ENCODE measurements at places on chromosomes 4 and X.

DNA sequence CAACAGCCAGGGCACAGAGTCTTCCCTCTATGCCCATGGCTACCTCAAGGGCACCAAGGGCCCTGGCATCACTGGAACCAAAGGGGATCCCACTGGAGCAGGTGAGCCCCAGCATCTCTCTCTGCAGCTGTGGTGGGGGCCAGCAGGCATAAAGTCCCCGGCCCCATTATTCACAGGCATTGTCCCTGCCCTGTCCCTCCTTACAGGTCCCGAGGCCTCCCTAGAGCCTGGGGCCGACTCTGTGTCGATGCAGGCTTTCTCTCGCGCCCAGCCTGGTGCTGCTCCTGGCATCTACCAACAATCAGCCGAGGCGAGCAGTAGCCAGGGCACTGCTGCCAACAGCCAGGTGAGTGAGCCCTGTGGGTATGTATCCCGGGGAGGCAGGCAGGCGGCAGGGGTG is 12.3 kb upstream of the UBA1 start:
- DNase-seq: no peak

DNA sequence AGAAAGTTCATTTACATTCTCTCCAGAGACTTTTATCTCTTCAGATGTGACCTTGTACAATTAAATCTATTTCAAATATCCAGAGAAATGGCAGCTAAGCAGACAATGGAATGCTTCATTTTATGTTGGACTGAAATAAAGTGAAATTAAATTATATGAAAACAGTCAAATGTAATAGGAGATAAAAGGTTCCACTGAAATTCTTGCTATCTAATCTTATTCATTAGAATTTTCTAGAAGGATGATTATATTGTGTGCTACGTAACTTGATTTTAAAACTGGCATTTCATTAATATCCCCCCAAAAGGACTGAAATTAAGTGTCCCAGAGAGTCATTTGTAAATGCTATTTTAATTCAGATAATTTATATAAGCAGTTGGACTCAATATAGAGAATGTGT is 646.9 kb upstream of the GALNT7 start:
- DNase-seq: no peak

- DNase-seq: no peak
Measured at GRCh38 chr4:162408309-162408708, 244.5 kb upstream of the FSTL5 start.

DNA sequence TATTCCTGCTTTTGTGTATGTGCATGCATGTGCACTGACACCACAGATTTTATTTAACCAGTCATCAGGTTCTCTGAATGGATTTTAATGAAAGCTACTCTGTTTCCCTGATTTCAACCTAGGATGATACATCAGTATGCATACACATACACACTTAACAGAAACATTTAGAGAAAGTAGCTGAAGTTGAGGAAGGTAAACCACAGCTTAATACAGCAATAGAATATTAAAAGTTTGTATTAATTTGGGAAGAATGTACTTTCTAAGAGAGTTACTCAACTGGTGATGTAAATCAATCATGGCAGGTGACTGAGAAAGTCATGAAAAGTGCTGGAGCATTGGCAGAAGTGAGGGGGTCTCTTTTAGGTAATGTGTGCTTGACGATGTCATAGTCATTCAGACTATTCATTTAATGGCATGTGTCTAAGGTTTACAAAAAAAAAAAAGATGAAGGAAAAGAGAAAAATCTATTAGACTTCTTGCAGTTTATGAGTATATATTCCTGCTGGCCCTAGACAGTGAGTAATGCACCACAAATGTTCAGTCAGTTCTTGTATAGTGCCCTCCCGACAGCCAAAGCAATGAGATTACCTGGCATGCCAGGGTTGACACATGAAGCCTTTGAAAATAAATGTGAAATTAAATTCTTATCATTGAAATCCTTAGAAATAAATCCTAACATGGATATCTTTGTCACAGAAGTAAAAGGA is 187.6 kb downstream of the RAPGEF2 start:
- no peak for DNase-seq

DNA sequence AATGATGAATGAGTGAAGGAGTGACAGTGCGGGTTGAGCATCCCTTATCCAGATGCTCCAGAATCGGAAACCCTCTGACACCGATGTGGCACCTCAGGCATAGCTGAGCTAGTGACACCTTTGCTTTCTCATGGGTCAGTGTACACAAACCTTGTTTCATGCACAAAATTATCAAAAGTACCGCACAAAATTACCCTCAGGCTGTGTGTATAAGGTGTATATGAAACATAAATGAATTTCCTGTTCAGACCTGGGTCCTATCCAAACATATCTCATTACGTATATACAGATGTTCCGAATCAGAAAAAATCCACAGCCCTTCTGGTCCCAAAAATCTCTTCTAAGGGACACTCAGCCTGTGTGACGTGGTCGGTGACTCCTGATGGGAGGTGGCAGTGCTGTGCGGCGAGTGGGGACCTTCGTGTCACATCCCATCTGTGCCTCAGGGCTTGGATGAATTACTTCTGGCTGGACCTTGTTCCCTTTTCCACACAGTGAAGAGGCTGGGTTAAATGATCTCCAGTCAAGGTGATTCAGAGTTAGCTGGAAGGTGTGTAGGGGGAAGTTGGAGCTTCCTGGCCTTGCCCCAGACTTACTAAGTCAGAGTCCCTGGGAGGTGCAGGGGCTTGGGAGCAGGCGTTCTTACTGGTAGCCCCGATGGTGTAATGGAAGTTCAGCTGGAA is 18.8 kb downstream of the RGS12 start:
- no peak for DNase-seq

DNA sequence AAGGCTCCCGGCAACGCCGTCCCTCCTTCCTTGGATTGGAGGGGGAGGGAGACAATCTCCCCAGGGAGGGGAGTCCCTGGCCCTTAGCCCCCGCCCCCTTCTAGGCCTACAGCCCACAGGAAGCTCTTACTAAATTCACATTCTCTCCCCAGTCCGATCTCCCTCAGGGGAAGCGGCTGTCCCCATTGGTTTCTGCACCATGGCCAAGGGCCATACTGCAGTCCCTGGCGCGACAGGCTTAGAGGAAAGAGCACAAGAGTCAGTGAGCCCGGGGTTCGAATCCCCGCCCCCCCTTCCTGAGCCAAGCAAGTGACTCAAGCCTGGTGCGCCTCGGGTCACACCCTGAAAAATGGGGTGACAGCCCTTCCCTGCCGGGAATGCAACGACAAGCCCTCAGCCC is 1.1 kb downstream of the ABLIM2 start:
- DNase-seq: no peak

GRCh38 chr4:79798047-79798446 is 275.0 kb downstream of the ANTXR2 start:
- DNase-seq: no peak

- DNase-seq: no peak
Measured at GRCh38 chrX:20515841-20516461, 249.2 kb upstream of the RPS6KA3 start.

- no peak for DNase-seq
Measured at GRCh38 chrX:12892716-12893115, 13.7 kb upstream of the TLR8 start.

Data from stimulated activated CD8-positive, alpha-beta memory T cell treated with anti-CD3 and anti-CD28 coated beads, Interleukin-2, amount 100 ng/mL, for 1 hour (primary cell).